ENCODE measurements at places on chromosomes 12 and 14.
A peak's percentile ranks its signal among the peaks of the same experiment; 100 is the strongest.

GRCh38 chr12:111201036-111201435 lies 167.9 kb downstream of the PHETA1 start:
- DNase-seq, result no peak

GRCh38 chr12:6887460-6887859 lies 14.4 kb upstream of the SPSB2 start:
- DNase-seq, result no peak

- no peak for DNase-seq
Observed at GRCh38 chr14:72311516-72311915, 379.3 kb downstream of the RGS6 start.

- no peak for DNase-seq
Observed at GRCh38 chr12:103773109-103773910, 67.7 kb downstream of the NT5DC3 start.

DNA sequence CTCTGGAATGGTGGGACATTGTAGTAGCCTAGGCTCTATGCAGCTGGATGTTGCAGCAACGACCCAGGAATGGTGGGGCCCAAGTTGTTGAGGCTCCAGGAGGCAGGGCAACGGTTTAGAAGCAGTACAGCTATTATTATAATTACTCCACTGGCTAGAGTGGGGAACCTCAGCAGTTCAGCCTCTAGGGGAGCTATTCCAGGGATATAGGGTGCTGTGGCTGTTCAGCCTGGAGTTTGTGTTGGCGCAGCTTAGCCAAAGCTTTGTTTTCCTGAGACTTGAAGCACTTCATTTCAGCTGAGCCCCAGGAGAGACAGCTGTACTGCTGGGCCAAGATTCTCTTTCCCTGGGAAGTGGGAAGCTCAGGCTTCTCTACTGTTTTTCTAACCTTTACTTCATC lies 1023.0 kb upstream of the ATXN7L3B start:
- DNase-seq, result no peak

DNA sequence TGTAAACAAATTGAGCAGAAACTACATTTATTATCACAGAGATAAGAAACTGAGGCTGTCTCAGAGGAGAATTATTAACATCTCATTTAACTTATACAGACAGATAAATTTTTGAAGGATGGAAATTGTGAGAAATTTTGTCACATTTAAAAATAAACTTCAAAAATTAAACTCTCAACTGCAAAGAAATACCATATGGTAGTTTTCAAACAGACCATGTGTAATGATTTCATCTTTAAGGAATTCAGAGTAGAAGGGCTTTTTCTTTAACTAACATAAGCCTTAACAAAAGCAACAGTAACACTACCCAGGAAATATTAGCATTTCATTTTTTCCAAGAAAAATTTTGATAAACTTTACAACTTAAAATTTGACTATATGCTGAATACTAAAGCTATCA lies 26.6 kb downstream of the NUP37 start:
- DNase-seq, result peak; percentile 42

GRCh38 chr12:62270384-62270783 lies 10.2 kb downstream of the USP15 start:
- peak; percentile 31 for DNase-seq

DNA sequence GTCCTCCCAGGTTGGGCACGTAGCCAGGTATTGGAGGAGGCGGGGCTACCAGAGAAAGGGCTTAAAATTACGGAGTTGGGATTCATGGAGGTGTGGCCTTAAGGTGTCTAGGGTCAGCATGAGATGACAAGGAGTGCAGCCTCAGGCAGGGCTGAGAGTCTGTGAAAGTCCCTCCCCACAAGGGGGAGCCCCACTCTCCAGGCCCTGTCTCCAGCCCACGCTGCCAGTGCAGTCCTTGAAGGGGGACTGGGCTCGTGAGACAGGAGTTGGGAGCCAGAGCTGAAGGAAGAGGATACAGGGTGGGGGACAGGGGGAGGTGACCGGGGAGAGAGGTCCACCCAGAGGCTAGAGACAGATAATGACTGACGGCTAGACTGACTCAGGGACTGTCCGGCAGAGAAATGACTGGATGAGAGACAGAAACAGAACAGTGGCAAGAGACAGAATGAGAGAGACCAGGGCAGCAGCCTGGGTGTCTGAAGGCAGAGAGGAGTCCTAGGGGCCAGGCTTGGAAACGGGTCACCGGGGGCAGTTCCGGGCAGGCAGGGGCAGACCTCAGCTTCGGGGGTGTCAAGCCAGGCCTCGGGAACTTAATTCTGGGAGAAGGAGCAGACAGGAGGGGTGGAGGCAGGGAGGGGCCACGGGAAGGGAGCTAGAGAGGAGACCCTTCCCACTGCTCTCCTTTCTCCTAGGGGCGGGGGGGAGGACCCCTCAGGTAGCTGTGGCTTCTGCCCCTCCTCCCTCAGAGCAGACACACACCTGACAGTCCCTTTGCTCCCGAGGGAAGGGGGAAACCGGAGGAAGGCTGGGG lies 970 bp downstream of the CDH24 start:
- DNase-seq, result peak; percentile 66

GRCh38 chr12:75317784-75318183 lies 12.3 kb downstream of the CAPS2 start:
- no peak for DNase-seq

DNA sequence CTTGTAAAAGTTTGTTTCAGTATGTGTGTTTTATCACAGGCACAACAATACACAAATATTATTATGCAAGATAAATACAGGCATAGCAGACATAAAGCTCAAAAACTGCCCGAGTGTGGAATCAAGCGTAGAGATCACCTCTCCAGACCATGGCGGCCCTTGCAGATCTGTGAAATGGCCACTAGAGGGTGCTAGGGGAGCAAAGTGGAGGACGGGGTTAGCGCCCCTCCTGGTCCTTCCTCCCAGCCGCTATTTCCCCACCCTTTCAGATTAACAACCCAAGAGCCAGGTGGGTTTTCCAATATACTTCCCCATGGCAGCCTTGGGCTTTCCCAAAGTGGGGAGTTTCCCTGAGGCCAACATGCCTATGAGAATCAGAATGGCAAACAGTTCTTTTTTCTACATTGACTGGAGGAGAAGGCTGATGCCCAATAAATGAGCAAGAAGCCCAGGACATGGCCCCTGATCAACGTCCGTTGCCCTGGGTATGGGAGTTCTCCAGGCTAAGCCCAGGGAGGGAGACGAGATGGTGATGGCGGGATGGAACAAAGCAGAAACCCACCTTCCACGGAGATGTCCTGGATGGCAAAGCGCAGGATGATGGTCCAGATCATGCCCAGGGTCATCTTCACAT lies 67.4 kb downstream of the ACTN1 start:
- DNase-seq, result peak; percentile 65

DNA sequence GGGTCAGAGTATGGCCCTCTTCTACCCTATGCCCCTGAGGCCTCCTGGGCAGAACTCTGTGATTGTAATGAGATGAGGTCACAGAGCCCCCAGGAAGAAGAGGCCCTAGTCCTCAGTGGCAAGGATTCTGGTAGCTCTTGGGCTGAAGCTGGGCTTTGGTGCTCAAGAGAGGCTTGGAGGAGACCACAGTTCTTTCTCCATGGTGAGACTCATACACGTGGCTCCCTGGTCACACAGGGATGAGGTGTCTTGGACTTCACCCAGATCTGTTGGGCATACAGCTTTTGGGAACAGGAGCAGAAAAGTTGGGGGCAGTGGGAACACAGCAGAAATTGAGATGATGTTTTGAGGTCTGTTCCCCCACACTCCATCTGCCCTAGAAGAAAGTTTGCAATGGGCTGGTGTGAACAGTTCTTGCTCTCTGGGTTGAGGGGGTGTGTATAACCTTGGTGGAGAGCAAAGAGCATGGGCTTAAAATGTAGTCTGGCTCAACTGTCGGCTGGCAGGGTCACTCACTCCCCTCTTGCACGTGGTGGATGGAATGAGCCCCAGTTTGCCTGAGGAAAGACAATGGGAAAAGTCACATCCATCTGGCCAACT lies at the start of gene KRT86:
TSS of gene KRT86 (plus strand) at position 125 of the 600 bp plus-strand sequence. CDS start 27,272 bp downstream, outside the sequence.
- DNase-seq, result no peak

- DNase-seq, result no peak
Observed at GRCh38 chr14:96056509-96057422, 17.6 kb downstream of the C14orf132 start.

DNA sequence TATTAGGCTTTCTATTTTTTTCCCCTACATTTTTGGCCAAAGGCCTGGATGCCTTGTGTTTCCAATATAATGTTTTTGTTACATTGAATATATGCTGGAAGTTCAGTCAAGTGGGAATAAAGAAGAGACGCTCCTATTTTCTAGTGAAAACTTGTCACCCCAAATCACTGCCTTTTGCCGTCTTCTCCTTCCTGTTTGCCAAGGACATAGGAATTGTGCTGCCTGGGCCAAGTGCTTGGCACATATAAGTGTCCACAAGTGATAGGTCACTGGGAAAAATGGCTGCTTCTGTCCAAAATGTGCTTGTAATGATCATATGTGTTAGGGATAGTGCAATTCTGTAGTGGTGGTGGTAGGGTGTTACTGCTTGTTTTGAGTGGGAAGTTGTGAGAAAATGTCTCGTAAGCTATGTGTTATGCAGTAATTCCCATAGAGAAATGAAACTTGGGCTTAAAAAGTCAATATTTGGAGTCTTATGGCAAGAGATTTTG lies 11.6 kb upstream of the KCNJ8 start:
- no peak for DNase-seq

DNA sequence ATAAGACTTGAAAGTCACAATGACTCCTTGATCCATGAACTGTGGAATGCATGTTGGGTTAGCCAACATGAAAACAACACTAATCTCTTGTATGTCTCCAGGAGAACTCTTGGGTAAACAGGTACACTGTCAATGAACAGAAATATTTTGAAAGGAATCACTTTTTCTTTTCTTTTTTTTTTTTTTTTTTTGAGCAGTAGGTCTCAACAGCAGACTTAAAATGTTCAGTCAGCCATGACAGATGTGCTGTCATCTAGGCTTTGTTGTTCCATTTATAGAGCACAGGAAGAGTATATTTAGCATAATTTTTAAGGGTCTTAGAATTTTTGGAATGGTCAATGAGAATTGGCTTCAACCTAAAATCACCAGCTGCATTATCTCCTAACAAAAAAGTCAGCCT lies 2.3 kb upstream of the PLEKHA5 start:
- no peak for DNase-seq

DNA sequence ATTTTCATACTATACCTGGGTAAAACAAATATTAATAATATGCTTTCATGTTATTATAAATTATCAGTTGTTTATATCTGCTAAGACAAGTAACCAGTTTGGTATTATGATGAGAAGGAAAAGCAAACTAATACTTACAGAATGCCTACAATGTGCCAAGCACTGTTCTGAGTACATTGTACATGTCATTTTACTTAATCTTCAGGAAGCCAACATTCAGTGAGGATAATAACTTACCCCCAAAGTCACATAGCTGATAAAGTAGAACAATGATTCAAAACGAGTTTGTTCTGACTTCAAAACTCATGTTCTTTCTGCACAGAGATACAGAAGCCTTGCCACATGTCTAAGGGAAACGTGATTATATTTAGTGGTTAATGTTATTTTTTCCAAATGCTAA lies 89.0 kb upstream of the DIO2 start:
- peak; percentile 76 for DNase-seq

- peak; percentile 85 for DNase-seq
Observed at GRCh38 chr12:76037130-76038103, 5.8 kb upstream of the PHLDA1 start.

DNA sequence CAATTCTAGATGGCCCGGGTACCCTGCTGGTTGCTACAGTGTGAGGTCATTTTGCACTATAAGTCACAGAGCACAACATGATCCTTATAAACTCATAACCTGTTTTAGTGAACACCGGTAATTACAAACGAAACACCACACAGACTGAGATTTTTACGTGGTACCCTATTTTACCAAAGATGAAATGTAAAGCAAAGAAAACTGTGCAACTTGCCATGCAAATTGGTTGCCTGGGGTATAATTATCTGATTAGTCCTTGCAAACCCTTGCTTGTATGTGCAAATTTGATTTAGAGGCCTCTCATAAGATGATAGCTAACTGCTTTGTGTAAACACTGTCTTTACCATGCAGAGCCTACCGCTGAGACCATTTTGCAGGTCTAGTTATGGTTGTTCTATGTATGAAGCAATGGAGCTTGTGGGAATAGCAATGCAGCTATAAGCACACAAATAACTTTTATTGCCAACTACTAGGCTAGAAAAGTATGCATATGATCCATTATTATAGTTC lies 372.1 kb upstream of the FAR2 start:
- no peak for DNase-seq

DNA sequence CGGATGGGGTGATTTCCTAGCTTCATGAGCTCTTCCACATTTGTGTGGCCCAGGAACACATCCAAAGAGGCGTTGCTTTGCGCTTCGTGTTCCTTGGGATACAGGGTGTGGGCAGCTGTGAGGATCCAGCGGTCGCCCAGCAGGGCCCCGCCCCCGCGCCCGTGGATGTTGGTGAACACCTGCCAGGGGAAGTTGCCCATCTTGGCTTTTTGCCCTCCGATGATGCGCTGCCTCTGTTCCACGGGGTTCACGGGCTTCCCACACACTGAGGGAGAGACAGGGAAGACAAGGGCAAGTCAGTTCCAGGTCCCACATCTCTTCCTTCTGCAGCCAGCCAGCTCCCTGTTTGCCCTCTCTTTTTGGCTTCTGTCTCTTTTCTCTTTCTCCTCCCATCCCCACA lies 11.2 kb downstream of the C1R start:
- DNase-seq, result no peak

- peak; percentile 95 for DNase-seq
Observed at GRCh38 chr12:118307069-118307954, 65.4 kb downstream of the TAOK3 start.

DNA sequence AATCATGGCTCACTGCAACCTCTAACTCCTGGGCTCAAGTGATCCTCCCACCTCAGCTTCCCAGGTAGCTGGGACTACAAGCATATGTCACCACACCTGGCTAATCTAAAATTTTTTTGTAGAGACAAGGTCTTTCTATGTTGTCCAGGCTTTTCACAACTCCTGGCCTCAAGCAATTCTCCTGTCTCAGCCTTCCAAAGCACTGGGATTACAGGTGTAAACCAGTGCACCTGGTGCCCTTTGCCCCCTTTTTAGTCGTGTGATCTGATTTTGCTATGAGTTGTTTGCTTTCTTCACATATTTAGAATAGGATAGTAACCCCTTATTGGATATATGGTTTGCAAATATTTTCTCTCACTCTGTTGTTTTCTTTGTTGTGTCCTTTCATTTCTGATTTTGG lies 1.7 kb upstream of the RAD52 start:
- no peak for DNase-seq

GRCh38 chr14:101889366-101889765 lies 75.0 kb upstream of the DYNC1H1 start:
- no peak for DNase-seq

- DNase-seq, result no peak
Observed at GRCh38 chr12:13195785-13196129, 769 bp upstream of the EMP1 start.

GRCh38 chr12:124057691-124058090 lies 84.7 kb downstream of the ZNF664 start:
- no peak for DNase-seq

- DNase-seq, result no peak
Observed at GRCh38 chr14:101884934-101885576, 79.3 kb upstream of the DYNC1H1 start.

DNA sequence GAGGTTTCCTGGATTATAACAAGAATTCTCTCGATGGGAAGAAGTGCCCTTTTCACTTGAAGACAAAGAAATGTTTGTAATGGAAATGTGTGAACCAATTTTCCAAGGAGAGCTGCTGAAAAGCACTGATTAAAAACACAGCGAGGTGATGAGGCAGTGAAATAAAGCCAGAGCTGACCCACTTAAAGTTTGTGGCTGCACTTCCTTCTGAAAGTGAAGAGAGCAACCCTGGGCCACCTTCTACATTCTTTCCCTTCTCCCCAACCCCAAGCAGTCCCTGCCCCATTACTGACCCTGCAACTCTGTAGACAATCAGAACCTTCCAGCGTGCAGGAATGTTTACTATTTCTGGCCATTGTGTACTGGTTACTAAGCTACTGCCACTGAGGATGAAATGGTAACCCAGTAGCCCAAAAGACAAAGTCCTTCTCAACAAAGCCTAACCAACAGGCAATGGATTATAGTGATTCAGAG lies 173.9 kb downstream of the TTC7B start:
- DNase-seq, result peak; percentile 66

Measured in iris pigment epithelial cell (primary cell).